SHP77 treated with DMSO at 0.1 percent for 48 hours (cell line): ENCODE measurements at places on chromosomes 6 and 20.

DNA sequence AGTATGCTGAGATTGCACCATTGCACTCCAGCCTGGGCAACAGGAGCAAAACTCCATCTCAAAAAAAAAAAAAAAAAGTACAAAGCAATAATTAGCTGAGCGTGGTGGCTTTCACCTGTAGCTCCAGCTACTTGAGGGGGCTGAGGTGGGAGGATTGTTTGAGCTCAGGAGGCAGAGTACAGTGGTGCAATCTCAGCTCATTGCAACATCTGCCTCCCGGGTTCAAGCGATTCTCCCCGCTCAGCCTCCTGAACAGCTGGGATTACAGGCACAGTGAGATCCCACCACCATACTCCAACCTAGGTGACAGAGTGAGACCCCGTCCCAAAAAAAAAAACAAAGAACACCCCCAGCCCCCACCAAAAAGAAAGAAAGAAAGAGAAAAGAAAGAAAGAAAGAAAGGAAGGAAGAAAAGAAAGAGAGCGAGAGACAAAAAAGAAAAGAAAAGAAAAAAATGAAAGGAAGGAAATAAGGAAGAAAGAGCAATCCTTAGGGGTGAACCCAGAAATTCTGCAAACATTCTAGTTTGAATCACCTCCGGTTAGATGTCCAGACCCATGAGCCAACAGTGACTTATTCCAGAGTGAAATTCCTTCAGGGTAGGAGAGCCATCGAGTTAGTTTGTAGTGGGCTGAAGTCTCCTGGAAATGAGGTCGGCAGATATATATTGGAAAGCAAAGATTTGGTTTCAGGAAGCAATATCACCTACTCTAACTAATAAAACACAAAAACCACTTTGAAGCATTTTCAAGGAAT, 3.2 kb upstream of the RIPOR3 start:
- no peak for DNase-seq

DNA sequence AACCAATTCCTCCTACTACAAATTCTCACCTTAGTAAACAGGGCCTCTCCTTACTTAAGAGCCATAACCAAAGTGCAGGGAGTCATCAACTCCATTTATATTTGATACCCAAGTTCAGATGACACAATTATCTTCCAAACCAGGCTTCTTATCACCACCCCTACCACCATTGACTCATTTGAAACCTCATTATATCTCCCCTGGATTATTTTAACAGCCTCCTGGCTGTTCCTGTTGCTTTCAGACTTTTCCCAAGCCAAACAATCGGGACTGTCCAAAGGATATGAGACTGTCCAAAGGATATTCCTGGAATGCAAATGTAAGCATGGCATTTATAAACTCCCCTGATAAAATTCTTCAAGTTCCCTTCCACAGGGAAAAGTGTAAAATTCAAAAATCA, 394.3 kb downstream of the MAFB start:
- no peak for DNase-seq

DNA sequence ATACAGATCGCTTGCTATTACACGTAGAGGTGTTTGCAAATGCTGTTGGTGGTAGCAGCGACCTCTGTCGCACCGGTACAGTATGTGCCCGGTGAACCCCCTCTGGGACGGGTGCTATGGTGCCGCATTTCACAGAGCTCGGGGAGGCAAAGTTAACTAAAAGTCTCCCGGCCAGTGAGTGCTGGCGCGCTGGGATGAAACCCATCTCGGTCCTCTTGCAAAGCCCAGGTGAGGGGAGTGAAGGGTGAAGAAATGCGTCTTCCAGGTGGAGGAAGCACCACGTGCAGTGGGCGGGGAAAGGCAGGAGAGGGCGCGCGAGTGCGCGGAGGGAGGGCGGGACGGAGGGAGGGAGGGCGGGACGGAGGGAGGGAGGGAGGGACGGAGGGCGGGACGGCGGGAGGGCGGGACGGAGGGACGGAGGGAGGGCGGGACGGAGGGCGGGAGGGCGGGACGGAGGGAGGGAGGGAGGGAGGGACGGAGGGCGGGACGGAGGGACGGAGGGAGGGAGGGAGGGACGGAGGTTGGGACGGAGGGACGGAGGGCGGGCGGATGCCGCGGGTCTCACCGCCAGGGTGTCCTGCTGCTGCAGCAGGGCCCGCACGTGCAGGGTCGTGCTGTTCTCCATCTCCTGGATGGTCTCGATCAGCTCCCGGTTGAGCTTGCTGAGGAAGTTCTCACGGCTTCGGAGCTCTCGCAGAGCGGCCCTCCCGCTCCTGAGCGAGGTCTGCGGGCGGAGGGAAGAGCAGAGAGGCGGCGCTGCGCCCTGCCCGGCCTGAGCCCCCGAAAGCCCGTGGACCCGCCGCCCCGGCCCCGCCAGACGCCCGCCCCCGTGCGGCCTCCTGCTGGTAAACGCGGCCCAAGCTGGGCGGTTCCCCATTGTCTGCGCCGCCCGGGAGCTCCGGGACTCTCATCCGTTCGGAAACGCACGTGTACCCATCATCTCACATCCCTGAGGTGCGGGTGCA, 11.7 kb downstream of the C20orf96 start:
- no peak for DNase-seq

DNA sequence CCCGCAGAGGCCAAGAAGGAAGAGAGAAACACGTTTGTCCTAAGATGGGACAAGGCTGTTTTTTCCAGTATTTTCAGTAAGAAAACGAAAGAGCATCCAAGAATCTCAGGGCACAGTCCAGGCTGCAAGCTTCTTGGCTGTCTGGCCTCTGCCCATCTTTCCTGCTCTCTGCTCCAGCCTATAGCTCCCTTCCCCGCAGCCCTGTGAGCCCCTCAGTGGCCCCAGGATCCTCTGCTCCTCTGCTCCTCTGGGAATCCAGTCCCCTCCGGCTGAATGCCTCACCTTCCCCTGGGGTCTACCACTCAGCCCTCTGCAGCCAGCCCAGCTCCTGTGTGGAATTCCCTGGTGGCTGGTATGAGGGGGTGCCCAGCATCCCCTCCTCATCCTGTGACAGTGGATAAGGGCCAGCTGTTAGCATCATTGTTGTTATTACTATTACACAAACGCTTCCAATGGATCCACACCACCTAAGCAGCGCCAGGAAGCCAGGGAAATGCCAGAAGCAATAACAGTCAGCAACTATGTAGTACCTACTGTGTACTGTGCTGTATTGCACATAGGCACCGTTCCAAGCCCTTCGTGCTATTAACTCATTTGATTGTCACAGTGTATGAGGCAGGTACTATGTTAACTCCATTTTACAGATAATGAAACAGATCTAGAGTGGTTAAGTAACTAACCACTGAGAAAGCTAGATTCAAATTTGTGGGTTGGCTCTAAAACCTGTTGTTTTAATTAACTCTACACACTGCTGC, 60.3 kb upstream of the PTPN1 start:
- DNase-seq = no peak

- no peak for DNase-seq
Measured at GRCh38 chr6:164345806-164346496, 931.4 kb downstream of the QKI start.

GRCh38 chr20:36030149-36030548, 61.8 kb downstream of the CNBD2 start:
- no peak for DNase-seq

DNA sequence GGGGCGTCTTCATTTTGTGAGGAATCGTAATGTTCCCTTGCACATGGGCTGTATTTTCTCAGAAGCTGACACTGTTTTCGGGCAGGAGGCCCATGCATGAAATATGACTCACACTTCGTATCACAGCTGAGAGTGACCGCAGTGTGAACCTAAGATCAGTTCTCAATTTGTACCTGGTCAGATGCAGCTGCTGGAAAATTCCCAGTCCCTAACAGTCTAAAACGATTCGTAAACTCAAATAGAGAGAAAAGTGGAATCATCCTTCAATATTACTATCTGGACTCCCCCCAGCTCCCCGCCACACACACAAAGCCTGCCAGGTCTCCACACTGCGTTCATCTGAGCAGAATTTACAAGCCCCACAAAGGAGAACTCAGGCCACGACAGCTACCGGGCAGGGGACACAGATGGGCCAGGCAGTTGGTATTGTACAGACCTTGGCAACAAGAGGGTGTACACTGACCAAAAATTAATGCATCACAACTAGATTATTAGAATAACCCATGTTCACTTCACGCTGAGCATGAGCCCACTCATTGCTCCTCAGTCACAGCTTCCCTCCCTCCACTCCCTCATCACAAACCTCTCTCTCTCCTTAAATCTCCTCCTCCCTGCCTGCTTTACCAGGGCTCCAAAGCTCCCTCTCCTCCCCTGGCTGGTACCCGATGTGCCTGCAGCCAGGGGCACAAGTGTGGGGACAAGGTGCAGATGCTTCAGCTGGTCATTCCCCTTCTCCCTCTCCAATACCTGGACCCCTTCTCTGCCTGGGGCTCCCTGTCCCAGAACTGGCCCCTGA, 488.4 kb downstream of the PREX1 start:
- DNase-seq = no peak

GRCh38 chr6:147179809-147180208, 24.4 kb upstream of the STXBP5 start:
- no peak for DNase-seq

DNA sequence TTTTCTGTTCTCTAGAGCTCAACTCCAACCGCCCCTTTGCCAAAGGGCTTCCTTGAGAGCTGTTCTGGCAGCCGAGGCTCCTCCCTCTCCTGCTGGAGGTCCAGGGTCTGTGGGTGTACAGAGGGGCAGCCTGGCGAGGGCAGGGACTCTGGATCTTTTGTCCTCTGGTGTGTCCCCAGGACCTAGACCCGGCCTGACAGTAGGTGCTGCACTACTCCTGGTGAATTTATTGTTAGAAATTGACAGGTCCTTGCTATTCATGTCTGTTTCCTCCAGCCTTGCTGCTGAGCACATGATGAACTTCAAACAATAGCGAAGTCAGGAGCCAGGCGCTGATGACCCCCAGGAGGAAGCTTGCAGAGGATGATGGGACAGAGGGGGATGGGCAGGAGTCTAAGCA, 234.7 kb upstream of the SULF2 start:
- DNase-seq = no peak

GRCh38 chr6:127902933-127903332, 2.1 kb upstream of the THEMIS start:
- DNase-seq = no peak

DNA sequence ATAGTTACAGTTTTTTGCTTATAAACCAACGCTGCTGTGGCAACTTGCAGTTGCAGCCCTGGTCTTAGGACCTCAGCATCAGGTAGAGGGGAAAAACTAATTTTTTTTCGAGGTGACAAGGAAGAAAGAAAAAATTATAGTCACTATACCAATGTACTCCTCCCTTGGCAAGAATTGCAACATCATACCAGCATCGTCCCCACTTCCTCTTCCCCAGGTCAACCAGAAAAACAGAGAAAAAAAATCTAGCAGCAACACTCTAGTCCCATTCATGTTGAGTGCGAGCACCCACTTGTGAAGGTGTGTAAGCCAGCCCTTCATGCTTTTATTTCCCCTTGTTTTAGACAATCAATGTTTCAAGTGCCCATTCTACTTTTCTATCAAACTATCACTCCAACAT, 13.1 kb upstream of the DCBLD1 start:
- DNase-seq = no peak

- DNase-seq = no peak
Measured at GRCh38 chr6:16078064-16078463, 50.8 kb upstream of the MYLIP start.

- DNase-seq = peak; percentile 64
Measured at GRCh38 chr6:84763003-84763885, 1.2 kb downstream of the TBX18 start.

GRCh38 chr6:137851669-137852068, 15.4 kb upstream of the TNFAIP3 start:
- DNase-seq = no peak

DNA sequence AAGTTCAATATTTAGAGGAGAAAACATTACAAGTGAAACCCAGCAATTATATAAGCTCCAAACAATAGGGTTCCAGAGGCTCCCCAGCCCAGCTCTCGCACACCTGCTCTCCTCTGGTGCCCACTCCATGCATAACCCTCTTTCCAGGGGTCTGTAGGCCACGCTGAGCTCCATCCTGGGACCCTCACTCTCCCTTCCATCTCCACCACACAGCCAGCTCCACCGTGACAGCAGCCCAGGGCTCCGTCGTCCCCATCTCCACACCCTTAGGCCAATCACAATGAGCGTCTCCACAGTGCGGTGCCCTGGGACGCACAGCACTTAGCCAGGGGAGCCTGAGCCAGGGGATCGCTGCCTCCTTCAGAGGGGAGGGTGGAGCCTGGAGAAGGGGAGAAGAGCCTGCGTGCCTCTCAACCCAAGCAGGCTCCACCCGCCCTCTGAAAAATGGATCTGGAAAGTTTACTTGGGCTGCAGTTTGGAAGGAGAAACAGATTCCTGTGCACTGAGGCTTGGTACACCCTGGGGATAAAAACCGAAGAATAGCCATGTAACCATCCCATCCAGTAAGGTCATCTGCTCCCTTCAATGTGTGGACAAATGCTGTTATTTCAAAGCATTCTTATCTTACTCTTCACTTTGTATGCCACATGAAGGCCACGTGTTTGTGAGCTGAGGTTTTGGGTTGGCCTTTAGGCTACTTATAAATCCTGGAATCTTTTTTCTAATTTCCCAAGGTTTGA, 72.4 kb upstream of the GGTLC1 start:
- no peak for DNase-seq

GRCh38 chr6:122799140-122799745, 10.2 kb downstream of the SMPDL3A start:
- no peak for DNase-seq

GRCh38 chr6:143701349-143702234, 23.8 kb downstream of the PHACTR2 start:
- DNase-seq = no peak

DNA sequence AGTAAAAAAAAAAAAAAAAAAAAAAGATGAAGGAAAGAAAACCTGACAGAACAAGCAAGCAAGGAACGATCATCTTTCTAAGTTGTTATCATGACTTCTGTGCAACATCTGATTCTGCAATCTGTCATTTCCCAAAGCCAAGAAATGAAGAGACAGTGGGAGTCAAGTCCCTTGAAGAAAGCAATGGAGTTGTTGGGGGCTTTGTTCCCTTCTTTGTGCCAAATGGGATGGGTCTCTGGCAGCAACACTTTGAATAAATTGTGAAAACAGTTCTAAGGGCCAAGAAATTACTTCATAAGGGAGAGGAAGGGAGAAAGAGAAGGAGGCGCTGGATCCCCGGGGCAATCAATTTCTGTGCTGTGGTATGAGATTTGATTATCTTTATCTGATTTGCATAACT, 33.3 kb upstream of the RSPO3 start:
- no peak for DNase-seq

GRCh38 chr20:23085436-23086055, 578 bp downstream of the CD93 start:
- no peak for DNase-seq
